Activated CD4-positive, alpha-beta T cell treated with anti-CD3 and anti-CD28 coated beads, Interleukin-10, Interleukin-2, amounts not matched to agents 100 ng/mL and 50 ng/mL, durations not matched to agents 16 hours and 8 hours (primary cell): ENCODE measurements at places on chromosomes 13 and 19.
A peak's percentile ranks its signal among the peaks of the same experiment; 100 is the strongest.

DNA sequence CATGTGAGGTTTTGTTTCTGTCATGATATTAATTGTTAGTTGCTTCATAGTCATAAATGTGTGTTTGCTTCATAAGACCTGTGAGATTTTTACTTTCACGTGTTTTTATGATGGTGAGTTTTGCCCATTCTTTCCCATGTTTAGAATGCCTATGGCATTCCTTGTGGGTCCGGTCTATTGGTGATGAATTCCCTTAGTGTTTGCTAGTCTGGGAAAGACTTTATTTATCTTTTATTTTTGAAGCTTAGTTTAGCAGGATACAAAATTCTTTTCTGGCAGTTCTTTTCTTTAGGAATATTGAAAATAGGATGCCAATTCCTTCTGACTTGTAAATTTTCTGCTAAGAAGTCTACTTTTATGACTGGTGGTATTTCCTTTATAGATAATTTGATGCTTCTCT, 332.7 kb downstream of the OXGR1 start:
- no peak for DNase-seq

- no peak for DNase-seq
These were observed 79.6 kb upstream of the DOCK9 start for GRCh38 chr13:99057310-99057975.

DNA sequence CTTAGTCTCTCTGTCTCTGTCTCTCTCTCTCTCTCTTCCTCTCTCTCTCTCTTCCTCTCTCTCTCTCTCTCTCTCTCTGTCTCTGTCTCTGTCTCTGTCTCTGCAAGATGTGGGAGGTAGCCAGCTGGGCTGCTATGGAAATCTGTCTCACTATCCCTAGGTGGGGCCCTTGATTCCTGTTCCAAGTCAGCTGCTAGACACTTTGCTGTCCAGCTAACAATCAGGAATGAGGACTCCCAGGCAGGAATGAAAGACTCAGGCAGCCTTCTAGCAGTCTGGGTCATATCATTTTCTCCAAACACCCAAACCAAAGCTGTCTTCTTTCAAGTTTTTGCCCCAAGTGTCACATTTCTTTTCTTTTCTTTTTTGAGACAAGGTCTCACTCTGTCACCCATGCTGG, 23.2 kb downstream of the CATSPERD start:
- DNase-seq: no peak

DNA sequence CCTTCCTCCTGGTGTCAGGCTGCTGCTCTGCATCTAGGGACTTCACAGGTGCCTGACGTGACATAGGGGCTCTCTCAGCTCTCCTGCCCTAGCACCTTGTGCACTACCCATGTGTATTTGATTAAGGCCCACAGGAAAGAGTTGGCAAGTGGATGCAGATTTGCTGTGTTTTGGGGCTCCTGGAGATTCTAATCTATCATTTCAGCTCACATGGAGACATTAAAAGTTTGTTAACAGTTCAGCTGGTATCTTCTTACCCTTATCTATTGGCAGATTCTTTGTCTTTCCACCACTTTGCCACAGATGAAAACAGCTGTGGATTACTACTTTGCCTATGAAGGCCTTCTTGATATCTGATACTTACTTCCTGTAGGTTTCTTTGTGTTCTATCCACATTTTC, 41.9 kb downstream of the WASF3 start:
- DNase-seq: no peak

GRCh38 chr19:17765069-17765618, 13.9 kb downstream of the FCHO1 start:
- no peak for DNase-seq

GRCh38 chr19:39070888-39071287, 13.3 kb upstream of the ACP7 start:
- no peak for DNase-seq

GRCh38 chr19:7971553-7972520, 28.4 kb upstream of the TIMM44 start:
- no peak for DNase-seq

DNA sequence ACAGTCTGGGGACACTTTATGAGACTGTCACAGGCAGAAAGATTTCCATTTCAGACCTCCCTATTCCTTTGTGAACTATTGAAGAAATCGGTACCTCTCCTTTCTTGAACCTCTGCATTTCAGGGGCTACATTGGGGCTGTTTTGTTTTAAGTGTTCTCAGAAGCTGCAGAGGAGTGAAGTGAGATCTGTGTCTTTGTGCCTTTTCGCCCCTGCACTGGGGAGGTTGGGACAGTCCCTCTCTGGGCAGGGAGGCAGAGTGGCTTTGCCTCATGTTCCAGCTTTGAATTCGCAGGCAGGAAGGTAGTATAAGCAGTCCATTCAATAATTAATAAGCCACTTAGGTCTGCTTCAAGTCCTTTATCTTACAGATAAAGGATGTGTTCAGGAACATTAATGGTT, 9.5 kb upstream of the AMER2 start:
- DNase-seq: no peak

DNA sequence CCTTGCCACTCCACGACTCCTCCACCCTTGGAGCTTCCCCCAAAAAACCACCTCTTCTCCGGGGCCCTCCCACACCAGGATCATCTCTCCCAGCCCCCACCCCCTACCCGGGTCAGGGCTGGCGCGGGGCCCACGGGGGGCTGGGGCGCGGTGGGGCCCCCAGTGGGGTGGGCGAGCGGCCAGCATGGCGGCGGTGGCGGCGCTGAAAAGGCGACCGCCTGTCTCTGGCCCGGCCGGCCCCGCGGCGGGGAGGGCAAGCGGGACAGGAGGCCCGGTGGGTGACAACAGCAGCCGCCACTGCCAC, 850 bp downstream of the DYRK1B start:
- DNase-seq: no peak

- no peak for DNase-seq
These were observed 660.4 kb downstream of the SLITRK1 start for GRCh38 chr13:83221813-83222241.

DNA sequence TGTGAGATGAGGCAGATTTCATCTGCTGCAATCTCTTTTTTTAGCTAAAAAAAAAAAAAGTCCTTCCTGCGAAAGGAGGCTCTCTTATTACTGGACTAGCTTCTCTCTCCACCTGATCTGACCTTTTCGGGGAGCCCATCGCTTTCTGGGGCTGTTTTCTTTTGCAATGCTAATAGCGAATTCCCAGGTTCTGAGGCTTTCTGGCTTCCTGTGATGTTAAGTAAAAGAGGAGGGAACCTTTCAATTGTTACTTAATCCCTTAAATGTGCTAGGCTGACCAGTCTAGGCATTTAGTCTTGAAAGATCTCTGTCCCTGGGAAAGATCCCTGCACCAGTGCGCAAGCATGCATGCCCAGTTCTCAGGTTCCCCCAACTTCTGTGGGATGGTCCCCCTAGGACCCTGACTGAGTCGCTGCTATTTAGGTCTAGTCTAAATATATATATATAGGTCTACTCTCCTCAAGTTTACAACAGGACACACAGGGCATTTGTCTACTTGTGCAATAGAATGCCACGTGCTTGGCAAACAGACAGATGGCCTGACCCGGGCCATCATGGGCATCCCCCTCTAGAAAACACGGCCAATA, 224.7 kb downstream of the ZNF536 start:
- DNase-seq: no peak

DNA sequence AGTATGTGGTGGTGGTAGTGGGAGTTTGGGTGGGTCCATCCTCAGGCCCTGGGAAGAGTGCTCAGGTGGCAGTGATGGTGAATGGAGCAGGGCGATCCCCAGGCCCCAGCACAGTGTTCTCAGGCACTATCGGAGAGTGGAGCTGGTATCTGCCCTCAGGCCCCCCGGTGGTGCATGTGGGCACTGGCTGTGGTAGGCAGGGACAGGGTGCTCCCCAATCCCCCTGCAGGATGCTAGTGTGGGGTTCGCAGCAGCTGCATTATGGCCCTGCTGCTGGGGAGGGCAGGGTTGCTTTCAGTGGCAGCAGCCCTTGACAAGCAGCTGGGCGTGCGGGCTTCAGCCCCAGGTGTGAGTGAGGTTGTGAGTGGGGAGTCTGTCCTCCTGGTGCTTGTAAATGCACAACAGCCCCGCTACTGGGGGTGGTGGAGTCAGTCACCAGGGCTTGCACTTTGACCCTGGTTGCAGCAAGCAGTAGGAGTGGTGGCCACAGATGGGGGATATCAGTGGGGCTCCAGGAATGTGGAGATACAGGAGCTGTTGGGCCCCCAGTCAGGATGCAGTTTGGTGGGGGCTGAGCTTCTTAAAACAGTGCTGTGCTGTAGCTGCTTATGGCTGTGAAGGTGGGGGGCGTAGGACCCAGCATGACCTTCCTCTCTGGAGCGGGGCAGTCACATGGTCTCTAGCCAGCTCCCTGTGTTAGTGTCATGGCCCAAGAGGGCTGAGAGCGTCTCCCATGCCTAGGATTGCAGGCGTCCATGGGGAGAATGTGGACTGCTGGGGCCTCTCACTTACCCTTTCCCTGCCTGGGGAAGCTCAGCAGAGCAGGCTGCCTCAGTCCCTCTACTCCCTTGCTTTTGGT, 38.7 kb upstream of the ARHGEF7 start:
- DNase-seq: no peak

DNA sequence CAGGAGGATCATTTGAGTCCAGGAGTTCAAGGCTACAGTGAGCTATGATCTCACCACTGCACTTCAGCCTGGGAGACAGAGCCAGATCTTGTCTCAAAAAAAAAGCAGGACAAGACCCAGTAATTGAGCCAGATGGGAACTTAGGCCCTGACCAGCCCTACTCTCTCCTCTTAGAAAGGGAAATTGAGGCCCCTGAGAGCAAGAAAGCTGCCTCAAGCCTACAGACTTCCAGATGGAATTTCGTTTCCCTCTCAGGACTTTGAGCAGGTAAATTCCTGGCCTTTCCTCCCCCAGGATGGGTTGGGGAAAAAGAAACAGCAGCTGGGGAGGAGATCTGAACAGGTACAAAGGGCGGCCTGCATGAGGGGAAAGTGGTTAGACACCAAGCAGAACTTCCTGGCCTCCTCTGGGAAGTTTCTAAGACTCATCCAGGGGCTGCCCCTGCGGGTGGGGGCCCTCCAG, 3.6 kb upstream of the BCL3 start:
- DNase-seq: no peak

DNA sequence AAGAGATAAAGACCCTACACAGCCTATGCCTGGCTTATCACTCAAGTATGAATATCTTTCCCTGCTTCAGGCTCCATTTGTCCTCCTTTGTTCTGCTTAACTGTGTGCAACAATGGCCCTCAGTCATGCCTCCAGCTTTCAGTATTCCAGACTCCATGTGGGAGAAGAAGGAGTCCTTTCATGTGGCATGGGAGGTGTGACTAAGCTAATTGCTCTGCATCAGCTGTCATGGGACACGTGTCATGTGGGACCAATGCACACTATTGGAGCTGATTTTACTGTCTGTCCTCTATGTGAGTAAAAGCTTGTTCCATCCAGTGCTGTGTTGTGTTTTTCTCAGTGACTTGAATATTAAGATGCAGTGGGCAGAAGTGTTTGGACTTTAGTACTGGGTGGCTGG, 1198.3 kb downstream of the OLFM4 start:
- DNase-seq: no peak

GRCh38 chr19:46497773-46498172, 2.1 kb upstream of the PNMA8B start:
- no peak for DNase-seq

GRCh38 chr19:31109636-31110035, 239.6 kb downstream of the TSHZ3 start:
- no peak for DNase-seq

- DNase-seq: peak; percentile 36
These were observed 39.9 kb upstream of the CCNE1 start for GRCh38 chr19:29771708-29772414.

- DNase-seq: no peak
These were observed 62.8 kb upstream of the SACS start for GRCh38 chr13:23496255-23496654.

DNA sequence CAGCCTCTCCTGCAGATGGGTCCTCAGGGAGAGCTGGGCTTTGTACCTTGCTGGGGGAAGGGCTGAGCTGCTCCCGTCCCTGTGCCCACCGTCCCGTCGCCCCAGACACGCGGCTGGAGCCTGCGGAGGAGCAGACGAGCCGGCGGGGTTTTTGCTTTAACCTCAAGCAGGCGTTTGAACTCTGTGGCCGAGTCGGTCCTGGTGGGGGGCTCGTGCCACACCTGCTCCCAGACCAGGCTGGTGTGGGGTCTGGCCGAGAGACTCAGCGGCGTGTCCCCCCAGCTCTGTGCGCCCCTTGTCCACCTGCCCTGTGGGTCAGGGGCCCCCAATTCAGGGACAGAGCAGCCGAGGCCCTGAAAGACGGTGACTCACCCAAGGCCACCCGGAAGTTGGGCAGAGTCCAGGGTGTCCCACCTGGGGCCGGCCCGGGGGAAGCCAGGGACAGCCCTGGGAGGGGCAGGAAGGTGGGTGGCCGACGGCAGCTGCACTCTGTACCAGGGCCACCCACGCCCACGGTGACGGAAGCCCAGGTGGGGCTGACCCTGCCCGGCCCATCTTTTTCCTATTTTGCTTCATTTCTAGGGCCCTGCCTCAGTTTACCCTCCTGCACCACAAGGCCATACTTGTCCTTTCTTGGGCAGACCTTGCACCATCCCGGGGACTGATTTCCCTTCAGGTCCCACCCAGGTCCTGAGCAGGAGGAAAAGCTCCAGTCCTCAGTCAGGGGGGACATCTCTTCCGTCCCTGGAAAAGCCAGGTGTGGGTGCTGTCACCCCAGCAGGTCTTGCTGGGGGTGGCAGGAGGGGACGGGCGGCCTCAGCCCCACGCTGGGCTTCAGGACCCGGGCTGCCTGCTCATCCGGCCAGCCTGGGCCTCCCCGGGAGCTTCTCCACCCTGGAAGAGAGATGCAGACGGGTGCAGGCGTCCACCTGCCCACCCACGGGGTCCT, 5.3 kb downstream of the EFNA2 start:
- DNase-seq: no peak

- DNase-seq: peak; percentile 97
These were observed 45.4 kb downstream of the SMIM24 start for GRCh38 chr19:3434630-3435553.

- DNase-seq: no peak
These were observed 4.8 kb upstream of the LAMP1 start for GRCh38 chr13:113292021-113292862.

GRCh38 chr13:41511827-41512226, 54.5 kb downstream of the RGCC start:
- no peak for DNase-seq

DNA sequence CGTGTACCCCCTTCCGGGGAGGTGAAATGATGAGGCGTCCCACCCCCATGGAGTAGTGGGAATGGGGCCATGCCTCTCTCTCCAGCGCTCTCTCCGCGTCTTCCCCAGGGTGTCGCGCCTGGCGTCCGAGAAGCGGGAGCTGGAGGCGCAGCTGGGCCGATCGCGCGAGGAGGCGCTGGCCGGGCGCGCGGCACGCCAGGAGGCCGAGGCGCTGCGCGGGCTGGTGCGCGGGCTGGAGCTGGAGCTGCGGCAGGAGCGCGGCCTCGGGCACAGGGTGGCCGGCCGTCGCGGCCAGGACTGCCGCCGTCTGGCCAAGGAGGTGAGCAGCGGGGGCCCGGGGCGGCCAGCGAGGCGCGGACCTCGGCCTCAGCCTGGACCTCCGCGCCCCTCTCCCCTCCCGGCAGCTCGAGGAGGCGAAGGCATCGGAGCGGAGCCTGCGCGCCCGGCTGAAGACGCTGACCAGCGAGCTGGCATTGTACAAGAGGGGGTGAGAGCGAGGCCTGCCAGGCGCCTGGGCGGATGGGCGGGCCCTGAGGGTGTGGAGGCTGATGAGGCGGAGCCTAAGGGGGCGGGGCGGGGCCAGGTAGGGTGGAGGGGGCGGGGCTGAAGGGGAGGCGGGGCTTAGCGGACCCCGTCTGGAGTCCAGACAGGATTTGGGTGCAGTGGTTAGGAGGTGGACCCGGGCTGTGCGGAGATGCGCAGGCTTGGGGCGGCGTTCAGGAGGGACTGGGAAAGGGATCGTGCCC, 7.7 kb downstream of the PGLYRP1 start:
- DNase-seq: peak; percentile 62

GRCh38 chr13:74921326-74921725, 560.6 kb downstream of the TBC1D4 start:
- DNase-seq: peak; percentile 20
